BJ (cell line): ENCODE measurements at places on chromosomes 1 and 21. TPM values are rescaled to one million over a fixed set of nuclear protein-coding genes. Genes with fewer than 3 reads are reported as not detected.

ZFYVE9 gene
- polyA plus RNA-seq: 9.8 and 18.2 TPM in 2 replicates

GSTM1 gene
- 0.47 and 1.0 TPM in 2 replicates for polyA plus RNA-seq

ANKRD45 gene
- not detected in 2 replicates for polyA plus RNA-seq

ZBTB18 gene
- 12.7 and 13.6 TPM in 2 replicates for polyA plus RNA-seq

LDLRAD1 gene
- polyA plus RNA-seq: not detected in 2 replicates

FGR gene
- polyA plus RNA-seq: not detected in 2 replicates

SYT6 gene
- polyA plus RNA-seq: not detected in 2 replicates

KCNQ4 gene
- 0.02 and 0.06 TPM in 2 replicates for polyA plus RNA-seq

TFF3 gene
- polyA plus RNA-seq: not detected in 2 replicates

TMEM35B gene
- polyA plus RNA-seq: 69.4 and 79.5 TPM in 2 replicates

DMBX1 gene
- polyA plus RNA-seq: not detected in 2 replicates
